ENCODE measurements at places on chromosomes 7 and 10. TPM values are rescaled to one million over a fixed set of nuclear protein-coding genes. Genes with fewer than 3 reads are reported as not detected.

- no peaks in the 10 kb centered on the region for H3K4me1 ChIP-seq
- no peaks in the 10 kb centered on the region for H3K36me3 ChIP-seq
- H3K27ac ChIP-seq = no peak overlapping the region
- H3K27me3 ChIP-seq = no peaks in the 10 kb centered on the region
These were observed 340.8 kb upstream of the PODXL start for GRCh38 chr7:131897016-131897789.

DNA sequence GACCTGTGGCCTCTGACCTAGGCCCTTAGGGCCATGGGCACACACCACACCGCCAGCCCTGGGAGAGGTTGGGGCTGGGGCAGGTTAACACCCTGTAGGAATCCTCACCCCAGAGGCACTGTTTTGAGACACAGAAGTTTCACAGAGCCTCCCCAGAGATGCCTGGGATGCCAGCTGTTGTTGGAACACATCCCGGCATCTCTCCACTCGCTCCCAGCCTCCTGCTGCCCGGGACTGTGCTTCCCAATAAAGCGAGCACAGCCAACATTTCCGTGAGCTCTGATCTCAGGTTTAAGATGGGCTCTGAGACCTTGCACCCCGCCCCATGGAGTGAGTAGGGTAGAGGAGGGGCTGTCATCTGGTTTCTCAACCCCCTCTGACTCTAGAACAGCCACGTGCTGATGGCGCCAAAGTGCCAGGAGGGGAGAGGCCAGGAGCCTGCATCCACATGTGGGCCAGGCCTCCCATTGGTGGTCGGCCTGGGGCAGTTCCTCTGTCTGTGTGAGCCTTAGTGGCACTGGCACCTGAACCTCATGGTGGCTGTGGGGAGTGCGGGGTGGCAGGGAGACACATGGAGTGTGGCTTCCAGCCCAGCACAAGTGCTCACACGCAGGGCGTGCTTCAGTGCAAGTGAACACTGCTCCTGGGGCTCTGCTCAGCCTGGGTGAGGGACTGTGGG is 54.7 kb downstream of the RASGEF1A start:
- no peak for DNase-seq
- no peak overlapping the region for H3K27ac ChIP-seq
- H3K36me3 ChIP-seq = no peaks in the 10 kb centered on the region

PSD gene
- polyA plus RNA-seq = 2.2 TPM

WASHC2C gene
- polyA plus RNA-seq = 14.8 TPM

GRCh38 chr7:122520971-122521555 is 177.9 kb downstream of the RNF133 start:
- H3K4me3 ChIP-seq = no peak overlapping the region
- H3K27ac ChIP-seq = no peak overlapping the region
- no peak for DNase-seq
- H3K27me3 ChIP-seq = no peaks in the 10 kb centered on the region
- H3K4me1 ChIP-seq = no peaks in the 10 kb centered on the region

- H3K4me1 ChIP-seq = no peaks in the 10 kb centered on the region
- no peak for DNase-seq
- H3K27me3 ChIP-seq = no peaks in the 10 kb centered on the region
- no peak overlapping the region for H3K27ac ChIP-seq
- H3K36me3 ChIP-seq = no peaks in the 10 kb centered on the region
- H3K4me3 ChIP-seq = no peak overlapping the region
These were observed 157.7 kb downstream of the MTERF1 start for GRCh38 chr7:91722831-91723230.

DNA sequence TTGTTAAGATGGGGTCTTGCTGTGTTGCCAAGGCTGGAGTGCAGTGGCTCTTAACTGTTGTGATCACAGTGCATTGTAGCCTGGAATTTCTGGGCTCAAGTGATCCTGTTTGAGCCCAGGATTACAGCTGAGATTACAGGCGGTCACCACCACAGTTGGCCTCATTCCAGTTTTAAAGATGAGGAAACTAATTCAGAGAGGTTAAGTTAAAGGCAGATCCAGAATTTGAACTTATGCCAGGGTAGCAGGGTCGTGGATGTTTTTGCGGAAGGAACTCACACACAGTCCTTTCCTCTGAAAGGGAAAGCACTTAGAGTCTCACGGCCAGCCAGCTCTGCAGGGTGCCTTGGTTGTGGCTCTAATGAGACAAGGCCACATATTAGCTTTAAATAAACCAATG is 84.7 kb downstream of the MMRN2 start:
- no peak overlapping the region for H3K27ac ChIP-seq
- no peak overlapping the region for H3K4me3 ChIP-seq
- H3K36me3 ChIP-seq = peaks cover 8% of the 10 kb centered on the region
- no peaks in the 10 kb centered on the region for H3K4me1 ChIP-seq

DNA sequence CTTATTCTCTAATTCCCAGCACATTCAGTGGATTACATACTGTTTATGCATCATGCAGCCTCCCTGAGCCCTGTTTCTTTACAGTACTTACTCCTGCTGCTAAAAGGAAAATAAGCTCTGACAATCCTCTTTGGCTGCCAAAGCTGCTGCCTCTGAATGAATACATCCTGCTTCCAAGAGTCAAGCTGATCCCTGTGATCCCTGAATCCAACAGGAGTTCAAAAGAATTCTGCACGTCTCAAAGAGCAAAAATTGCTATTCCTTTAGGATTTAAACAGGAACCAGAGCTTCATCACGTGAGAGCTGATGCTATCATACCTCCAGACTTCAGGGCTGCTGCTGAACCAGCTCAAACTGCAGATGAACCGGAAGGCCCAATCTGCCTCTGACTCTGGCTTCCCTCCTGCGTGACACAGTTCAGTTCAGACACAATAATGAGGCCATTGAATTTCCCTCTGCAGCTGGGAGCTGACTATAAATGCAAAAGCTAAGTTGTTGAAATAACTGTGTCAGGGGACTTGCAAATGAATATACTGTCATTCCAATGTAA is 851.0 kb upstream of the PHF14 start:
- no peak overlapping the region for H3K27ac ChIP-seq
- no peaks in the 10 kb centered on the region for H3K36me3 ChIP-seq
- no peaks in the 10 kb centered on the region for H3K4me1 ChIP-seq
- H3K4me3 ChIP-seq = no peak overlapping the region
- H3K27me3 ChIP-seq = no peaks in the 10 kb centered on the region
- DNase-seq = no peak

Measured in stomach (tissue), 19 donors.